ENCODE measurements at places on chromosomes 5 and 9.

- no peak for DNase-seq
Observed at GRCh38 chr9:136947955-136948510, 3.0 kb downstream of the C8G start.

- DNase-seq, result no peak
Observed at GRCh38 chr5:168165221-168165914, 126.1 kb upstream of the WWC1 start.

DNA sequence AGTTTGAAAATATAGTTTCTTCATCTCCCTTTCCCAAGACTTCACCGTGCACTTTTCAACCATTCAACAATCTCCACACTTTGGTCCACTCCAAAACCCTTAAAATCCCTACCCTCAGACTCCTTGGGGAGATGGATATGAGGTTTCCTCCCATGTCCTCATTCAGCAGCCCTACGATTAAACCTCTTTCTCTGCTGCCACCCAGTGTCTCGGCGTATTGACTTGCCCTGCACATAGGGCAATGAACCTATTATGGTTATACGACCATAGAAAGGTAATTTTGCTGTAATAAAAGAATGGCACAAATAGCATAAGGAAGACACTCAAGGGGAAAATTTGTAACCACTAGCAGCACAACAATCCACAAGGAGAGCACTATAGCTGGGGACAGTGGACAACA lies 803.5 kb downstream of the TLE1 start:
- no peak for DNase-seq

DNA sequence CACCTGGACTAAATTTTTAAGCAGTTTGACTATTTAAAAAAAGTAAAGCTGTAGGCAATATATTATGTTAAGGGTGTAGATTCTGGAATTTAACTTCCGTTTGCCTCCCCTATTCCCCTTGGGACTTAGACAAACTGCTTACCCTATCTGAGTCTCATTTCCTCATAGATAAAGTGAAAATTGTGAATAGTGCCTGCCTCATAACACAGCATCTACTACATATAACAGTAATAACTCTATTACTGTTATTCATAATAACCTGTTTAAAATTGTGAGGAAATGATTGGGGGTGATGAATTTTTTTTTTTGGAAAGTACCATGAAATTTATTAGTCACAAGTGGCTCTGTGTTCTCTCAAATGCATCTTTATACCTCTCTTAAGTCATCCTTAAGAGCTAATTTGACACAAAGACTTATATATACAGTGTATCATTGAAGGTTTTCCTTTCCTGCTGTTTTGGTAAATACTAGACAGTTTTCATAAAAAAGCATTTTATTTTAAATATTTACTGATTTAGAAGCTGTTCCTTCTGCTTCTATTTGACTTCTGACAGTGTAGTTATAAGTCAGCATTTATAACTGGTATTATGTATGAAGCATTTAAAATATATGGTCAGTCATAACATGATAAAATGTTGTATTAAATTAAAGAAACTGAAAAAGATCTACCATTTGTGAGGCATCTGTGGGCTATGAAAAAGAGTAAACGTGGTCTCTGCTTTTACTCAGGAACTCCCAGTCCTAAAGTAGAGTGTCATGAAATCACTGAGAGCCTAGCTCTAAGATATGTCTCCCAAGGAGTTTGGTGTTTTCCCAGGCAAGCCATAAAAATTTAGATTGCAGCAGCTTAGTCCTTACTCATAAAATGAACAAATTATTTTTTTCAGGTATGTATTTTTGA lies 46.4 kb downstream of the MCCC2 start:
- DNase-seq, result no peak

- DNase-seq, result no peak
Observed at GRCh38 chr5:177188775-177189174, 55.2 kb downstream of the NSD1 start.

DNA sequence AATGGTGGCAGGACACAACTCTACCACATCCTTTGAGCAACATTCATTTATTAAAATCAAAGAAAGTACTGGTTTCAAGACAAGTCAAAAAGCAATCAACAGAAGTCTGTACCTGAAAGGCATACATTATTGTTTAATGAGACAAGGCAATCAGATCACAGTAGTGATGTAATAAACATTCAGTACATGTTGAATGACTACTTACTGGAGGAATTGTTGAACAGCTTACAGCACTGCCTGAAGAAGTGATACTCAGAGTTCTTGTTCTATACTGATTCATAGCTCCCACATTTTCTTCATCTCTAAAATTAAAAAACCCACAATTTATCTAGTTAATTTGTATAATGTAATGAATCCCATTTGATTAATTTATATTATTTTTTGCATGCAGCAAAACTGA lies 18.2 kb downstream of the RIOK2 start:
- no peak for DNase-seq

DNA sequence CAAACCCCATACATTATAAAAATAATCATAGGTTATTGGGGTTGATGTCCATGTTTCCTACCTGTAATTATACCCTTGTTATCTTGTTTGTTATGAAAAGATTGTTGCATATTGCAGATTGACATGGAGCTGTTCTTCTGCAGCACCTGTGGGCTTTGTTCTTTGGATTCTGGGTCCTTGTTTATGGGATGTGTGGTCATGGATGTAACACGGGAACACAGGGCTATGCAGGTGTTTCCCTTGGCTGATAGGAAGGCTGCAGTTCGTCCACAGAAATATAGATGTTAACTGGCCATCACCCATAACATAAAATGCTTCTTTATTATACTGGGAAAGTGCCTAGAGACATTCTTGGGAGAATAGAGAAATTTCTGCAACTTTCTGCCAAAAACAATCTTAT lies 77.9 kb downstream of the FBXL7 start:
- DNase-seq, result no peak

DNA sequence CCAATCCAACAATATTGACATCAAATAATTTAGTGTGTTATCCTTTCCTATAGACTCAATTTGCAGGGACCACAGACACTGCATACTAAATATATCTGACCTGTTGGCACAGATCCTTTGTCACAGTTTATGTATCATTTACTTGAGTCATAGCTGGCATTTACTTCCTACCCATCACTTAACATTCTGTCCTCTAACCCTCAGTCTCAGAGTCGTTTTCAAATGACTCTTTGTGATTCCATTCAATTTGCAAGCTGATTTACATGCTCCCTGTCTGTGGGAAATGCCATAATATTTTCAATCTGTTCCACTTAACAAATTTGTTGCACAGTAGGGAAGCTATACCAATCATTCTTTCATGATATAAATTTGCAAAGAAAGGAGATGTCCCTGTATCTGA lies 265.7 kb upstream of the EDIL3 start:
- no peak for DNase-seq

DNA sequence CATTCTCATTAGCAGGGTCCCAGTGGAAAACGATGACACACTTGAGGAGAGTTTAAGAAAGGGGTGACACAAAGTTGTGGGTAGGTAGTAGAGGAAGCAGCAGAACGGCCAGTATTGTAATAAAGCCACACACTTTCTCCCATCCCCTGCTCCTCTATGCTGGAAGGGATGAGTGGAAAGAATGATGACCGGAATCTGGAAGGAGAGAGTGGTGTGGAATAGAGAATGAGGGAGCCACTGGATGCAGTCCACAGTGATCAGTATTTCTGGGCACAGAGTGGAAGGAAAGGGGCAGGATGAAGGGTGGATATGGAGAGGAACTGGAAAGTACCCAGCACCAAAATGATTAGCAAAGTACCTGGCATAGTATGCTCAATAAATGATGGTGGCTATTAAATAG lies 133.8 kb upstream of the DAB2 start:
- DNase-seq, result no peak

Data from stimulated activated CD8-positive, alpha-beta memory T cell treated with anti-CD3 and anti-CD28 coated beads, Interleukin-4, amount 100 ng/mL, for 1 hour (primary cell).